ENCODE measurements at places on chromosomes 7 and 10.

DNA sequence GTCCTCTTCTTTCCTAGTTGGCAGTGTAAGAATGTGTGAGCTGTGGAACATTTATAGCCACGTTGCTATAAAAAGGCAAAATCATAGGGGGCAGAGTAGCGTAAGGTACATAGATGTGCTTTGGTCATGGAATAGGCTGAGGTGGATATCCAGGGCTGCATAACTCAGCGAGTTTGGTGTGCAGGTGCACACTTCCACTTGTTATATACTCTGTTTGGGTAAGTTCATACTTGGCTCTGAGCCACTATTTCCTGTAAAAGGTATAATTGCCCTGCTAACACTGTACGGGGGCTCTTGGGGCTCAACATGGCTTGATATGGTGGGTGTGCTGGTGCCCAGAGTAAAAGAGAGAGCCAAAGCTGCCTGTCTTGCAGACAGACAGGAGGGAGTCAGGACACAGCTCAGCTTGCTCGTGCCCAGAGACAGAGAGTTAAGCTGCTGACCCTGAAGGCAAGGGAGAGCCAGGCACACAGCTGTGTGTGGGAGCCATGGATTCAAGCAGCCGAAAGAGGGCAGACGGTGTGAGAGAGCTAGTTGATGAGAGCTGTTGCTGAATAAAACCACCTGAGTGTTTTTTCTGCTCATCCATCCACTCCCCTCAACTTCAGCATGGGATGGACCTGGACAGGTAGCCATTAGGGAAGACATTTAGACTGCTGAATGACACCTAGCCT lies 126.7 kb downstream of the DKK1 start:
- no peak for DNase-seq

- DNase-seq = no peak
Measured at GRCh38 chr10:132616170-132616995, 78.8 kb downstream of the INPP5A start.

GRCh38 chr10:120253131-120253530 lies 203.9 kb upstream of the PLPP4 start:
- DNase-seq = no peak

DNA sequence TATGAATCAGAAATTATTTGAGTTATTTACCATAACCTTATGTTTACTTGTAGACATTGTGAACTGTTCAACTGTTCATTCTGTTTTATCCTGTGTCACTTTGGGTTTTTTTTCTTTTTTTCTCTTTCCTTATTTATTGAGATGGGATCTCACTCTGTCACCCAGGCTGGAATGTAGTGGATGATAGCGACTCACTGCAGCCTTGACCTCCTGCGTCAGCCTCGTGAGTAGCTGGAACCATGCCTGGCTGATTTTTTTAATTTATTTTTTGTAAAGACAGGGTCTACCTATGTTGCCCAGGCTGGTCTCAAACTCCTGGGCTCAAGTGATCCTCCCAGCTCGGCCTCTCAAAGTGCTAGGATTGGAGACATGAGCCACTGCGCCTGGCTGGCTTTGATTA lies 97.1 kb downstream of the CSTF2T start:
- DNase-seq = no peak

DNA sequence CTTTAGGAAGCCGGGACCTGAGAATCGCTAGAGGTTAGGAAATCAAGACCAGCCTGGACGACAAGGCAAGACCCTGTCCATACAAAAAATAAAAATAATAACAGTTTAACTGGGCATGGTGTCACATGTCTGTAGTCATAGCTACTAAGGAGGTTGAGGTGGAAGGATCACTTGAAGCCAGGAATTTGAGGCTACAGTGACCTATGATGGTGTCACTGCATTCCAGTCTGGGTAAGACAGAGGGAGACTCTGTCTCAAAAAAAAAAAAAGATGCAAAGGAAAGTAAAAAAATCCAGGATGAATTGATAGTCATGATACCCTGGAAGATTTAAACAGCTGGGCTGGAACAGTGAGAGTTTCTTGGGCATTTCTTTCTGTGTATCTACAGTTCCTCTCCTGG lies 463.2 kb downstream of the GALNT17 start:
- DNase-seq = no peak

DNA sequence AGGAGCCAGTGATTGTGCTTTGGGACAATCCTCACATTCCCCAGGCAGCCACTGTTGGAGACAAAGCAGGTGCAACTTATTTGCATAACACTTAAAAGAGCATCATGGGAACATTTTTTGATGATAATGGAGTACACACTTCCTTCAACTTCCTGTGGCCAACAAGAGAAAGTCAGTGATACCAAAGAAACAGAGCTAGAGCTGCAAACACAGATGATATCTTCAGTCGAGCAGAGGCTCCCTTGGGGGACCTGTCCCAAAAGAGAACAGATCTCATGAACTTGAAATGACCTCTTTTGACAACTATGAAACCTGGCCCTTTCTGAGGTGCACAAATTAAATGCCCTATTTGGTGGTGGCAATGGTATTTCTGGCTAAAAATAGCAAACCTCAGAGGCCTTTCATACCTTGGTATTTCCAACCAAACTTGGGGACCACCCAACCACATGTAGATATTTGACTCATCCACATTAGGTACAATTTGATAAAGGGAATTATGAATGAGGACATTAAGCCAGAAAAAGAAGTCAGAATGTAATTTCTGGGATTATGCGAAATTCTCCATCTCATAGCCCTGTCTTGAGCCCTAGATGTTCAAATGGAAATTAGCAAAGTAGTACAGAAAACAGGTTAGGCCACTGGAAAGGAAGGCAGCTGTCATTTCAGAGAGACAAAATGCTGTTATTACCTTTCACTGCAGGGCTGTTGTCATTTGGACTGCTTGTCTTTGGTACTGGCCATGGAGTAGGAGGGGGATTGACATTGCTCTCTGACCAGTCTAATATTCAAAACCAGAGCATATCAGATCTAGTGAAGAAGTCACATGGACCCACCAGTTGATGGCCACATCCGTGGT lies 146.2 kb downstream of the ICA1 start:
- DNase-seq = no peak

DNA sequence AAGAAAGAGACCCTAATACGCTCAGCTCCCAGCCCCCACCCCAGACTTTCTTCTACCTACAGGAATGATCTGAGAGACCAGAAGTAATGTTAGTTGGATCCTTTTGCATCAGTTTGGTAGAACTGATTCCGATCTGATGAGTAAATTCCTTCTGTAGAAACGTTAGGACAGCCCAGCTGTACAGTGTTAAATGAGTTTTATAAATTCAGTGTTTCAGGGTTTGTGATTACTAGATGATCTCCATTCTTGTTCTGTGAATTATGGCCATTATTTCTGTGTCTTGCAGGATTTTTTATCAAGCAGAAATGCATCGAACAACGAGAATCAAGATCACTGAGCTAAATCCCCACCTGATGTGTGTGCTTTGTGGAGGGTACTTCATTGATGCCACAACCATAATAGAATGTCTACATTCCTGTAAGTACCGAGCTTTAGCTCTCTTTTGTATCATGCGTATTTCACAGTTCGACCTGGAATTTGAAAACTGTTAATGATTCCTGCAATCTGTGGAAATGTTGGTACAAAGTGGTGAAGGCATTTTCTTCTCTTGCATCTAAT lies 5.3 kb downstream of the BMI1 start:
- no peak for DNase-seq

- no peak for DNase-seq
Measured at GRCh38 chr7:18497800-18498199, 2.3 kb downstream of the HDAC9 start.

- DNase-seq = peak; percentile 25
Measured at GRCh38 chr7:145212050-145212449, 376.2 kb upstream of the TPK1 start.

- peak; percentile 11 for DNase-seq
Measured at GRCh38 chr10:29517352-29517923, 117.3 kb downstream of the SVIL start.

DNA sequence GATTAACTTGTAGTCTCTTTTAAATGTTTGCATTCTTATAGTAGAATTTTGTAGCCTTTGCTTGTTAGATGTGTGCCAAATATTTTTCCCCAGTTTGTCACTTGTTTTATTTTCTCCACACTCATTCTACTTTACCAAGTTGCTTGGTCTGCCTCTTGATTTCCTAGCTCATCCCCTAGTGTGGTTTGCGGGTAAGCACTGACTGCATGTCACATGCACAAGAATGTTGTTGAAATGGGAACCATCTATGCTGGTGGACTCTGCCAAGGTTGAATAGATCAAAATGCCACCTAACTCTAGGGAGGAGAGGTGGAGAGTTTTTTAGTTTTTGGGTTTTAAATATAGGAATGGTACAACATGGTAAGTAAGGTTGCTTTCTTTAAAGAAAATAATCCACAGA lies 47.6 kb downstream of the FZD1 start:
- no peak for DNase-seq

DNA sequence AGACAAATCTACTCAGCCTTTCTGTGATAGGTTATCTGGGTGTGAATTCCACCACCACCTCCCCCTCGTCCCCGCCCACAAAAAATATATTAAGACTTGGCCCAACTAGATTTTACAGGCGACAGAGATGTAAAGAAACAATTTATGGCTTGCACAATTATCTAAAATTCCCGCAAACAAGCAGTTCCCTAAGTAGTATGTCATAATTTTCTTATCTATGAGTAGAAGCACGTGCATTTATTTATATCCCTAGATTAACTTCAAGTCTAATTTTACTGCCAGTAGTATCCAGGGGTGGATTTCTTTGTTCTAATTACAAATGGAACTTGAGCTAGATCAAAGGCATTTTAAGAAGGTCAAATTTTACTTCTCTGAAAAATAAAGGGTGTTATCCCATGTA lies 1.7 kb downstream of the TSPAN12 start:
- DNase-seq = no peak

DNA sequence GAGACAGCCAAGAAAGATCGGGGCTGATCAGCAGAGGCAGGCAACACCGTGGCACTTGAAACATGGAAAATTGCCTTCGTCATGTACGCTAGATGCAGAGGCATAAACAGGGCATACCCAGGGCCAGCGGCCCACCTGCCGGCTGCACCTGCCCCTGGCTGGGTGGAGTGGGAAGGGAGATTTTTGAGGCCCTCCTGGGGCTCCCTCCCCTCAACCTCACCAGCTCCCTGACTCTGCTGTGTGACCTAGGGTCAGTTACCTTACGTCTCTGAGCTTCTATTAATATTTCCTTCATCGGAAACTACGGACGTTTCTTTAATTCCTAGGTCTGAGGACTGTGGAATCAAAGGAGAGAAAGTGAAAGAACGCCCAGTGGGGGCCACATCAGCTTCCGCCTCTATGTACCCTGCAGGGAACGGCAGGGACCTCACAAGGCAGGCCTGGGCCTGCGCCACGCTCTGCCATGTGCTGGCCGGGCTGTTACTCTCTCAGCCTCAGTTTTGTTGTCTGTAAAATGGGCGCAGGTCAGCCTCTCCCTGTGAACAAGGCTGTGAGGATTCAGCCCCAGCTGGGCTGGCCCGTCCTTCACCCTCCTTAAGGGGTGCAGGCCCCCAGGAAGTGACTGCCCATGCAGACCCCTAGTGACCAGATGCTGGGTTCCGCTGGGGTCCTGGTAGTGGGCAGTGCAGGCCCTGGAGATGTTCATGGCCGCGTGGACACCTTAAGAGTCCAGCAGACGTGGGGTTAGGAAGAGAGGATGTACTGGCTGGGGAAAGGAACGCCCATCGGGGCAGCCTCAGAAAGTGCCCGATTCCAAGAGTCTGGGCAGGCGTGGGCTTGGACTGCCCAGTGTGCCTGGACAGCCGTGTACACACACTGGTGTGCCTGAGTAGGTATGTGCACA lies 22.7 kb downstream of the ELFN1 start:
- no peak for DNase-seq

DNA sequence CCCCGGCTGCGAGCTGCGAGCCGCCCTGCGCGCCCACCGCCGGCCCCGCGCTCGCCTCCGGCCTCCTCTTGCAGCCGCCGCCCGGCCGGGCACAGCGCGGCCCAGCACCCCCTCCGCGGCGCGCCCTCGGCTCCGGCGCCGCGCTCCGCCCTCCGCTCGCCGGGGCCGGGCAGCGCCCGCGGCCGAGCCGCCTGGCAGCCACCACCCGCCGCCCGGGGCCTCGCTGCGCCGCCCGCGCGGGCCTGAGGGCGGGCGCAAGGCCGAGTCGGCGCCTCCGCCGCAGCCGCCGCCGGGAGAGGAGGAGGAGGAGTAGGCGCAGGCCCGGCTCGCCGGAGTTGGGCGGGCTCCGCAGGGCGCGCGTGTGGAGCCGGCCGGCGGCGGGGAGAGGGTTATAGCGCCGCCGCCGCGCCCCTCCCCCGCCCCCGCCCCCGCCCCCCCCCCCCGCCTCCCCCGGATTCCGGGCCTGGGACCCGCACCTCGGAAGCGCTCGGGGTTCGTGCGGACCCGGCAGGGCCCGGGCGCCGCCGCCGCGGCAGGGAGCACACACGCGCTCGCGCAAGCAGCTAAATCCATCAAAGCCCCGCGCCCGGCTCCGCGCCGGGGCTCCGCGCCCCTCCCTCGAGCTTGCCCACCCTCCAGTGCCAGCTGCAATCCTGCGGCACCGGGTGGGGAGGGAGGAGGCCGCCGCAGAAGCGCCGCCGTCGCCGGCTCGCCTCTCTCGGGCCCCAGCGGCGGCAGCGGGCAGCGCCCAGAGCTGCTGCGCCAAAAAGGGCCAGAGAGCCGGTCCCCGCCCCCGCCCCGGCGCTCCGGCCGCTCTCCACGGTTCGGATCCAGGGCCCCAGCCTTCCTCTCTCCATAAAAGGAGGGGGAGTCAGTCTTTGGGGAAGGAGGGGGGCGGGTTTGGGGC lies at the start of gene PDGFA:
PDGFA (minus strand) TSS at position 363 of the 907 bp plus-strand sequence. CDS start 845 bp downstream, outside the sequence.
- peak; percentile 62 for DNase-seq
